ENCODE measurements at places on chromosomes 7 and 10.
A peak's percentile ranks its signal among the peaks of the same experiment; 100 is the strongest.

DNA sequence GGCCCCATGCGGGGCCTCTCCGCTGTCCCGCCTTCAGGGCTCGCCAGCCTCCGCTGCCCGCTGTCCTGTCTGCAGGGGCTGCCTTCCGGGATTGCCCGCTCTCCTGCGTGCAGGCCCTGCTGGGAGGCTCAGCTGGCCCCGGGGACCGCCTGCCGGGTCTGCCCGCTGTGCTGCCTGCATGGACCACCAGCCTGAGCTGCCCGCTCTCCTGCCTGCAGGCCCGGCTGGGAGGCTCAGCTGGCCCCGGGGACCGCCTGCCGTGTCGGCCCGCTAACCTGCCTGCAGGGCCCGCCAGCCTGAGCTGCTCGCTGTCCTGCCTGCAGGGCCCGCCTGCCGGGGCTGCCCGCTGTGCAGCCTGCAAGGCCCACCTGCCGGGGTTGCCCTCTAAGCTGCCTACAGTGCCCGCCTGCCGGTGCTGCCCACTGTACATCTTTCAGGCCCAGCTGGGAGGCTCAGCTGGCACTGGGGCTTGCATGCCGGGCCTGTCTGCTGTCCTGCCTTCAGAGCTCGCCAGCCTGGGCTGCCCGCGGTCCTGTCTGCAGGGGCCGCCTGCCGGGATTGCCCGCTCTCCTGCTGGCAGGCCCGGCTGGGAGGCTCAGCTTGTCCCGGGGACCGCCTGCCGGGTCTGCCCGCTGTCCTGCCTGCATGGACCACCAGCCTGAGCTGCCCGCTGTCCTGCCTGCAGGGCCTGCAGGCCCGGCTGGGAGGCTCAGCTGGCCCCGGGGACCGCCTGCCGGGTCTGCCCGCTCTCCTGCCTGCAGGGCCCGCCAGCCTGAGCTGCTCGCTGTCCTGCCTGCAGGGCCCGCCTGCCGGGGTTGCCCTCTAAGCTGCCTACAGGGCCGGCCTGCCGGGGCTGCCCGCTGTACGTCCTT lies 165.1 kb downstream of the GLRX3 start:
- DNase-seq: no peak

DNA sequence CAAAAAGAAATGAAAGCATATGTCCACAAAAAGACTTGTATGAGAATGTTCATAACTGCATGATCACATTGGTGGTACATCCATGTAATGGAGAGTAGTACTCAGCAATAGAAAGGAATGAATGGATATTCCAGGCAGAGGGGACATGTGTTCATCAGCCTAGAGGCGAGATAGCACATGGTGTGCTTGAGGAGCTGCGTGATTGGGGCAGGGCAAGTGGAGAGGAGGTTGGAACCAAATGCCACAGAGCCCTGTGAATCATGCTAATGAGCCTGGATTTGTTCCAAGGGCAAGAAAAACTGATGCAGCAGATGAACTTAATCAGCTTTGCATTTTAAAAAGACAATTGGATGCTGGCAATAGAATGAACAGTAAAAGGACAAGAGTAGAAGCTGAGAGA lies 73.3 kb downstream of the C10orf90 start:
- DNase-seq: no peak

DNA sequence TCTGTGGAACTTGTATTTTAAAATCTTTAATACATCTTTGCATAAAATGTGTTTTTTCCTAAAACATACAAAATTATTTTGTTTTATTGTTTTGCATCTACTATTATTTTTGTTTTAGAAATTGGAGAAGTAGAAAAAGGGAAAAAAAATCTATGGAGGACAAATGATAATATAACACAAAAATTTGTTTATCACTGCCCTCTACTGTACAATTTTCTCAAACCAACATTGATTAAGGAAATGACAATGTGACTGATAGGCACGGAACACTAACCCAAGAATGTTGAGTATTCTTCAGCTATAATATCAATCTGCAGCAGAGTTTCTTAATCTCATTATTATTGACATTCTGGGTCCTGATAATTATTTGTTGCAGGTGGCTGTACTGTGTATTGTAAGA lies 9.5 kb upstream of the ING3 start:
- DNase-seq: no peak

DNA sequence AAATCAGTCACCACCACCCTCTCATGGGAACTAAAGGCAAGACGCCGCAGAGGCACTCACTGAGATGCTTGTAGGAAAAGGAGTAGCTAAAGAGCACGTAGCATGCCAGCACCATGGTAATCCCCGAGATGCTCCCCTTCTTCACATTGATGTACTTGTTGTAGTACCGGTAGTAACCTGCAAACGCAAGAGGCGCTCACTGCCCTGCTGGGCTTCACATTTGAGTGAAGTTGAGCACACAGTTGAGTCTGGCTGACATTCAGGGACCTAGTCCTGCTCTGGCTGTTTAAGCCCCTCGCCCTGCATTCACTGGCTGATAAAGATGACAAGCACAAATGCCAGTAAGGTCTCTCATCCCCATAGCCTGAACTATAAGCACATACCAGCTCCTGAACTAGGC lies 6.9 kb downstream of the ATP5MF start:
- DNase-seq: no peak

GRCh38 chr10:85667638-85668233 lies 698.9 kb downstream of the GRID1 start:
- DNase-seq: no peak

DNA sequence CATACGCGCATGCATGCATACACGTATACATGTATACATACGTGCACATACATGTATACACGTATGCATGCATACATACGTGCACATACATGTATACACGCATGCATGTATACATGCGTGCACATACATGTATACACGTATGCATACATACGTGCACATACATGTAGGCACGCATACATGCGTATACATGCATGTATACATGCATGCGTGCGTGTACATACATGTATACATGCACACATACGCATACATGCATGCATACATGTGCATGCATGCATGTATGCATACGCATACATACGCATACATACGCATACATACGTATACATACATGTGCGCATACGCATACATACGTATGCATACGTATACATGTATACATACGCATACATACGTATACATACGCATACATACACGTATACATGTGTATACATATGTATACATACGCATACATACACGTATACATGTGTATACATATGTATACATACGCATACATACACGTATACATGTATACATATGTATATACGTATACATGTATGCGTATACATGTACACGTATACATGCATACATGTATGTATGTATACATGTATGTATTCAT lies 19.0 kb upstream of the MTURN start:
- DNase-seq: no peak

DNA sequence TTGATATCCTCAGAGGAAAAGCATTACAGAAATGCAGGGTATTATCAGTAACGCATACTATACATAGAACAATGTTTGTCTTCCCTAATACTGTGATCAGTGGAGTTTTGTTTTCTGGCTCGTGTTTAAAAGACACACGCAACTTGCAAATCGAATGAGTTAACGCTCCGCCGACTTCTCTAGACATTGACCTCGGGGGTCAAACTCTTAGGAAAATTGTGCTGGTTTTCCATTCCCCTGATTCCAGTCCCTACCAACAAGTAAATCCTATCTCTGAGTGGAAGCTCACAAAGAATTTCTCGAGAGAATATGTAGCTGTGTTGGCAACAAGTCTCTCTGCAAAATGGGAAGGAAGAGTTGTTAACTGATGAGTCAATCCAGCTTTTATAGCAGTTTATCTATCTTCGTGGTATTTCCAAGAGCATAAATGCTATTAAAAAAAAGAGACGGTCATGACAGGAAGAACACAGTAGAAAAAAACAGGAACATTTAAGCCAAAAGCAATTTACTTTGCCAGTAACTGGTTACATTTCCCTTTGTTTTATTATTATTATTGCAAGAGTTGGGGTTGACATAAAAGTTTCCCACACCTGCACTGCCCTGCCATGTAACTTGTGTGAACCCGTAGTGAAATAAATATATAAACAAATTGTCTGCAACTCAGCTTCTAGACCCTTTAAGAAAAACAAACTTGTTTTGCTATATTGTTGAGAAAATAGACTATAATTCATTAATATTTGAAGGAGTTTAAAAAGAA lies 144.4 kb downstream of the ARID5B start:
- peak; percentile 88 for DNase-seq

DNA sequence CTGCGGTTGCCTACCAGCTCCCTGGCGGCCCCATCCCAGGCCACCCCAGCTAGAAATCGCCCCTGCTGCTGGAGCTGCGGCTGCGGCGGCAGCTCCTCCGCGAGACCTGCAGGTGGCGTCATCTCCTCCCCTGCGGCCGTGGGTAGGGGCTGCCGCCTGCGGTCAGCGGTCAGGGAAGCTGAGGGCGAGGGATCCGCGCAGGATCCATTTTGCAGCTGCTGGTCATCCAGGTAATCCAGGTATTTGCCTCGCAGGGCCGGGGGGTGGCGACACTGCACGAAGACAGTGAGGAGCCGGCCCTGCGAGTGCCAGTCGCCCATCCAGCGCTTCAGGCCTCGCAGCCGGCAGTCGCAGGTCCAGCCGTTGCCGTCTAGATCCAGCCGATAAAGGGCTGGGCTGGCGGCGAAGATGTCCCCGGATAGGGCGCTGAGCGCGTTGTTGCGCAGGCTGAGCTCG lies 1.5 kb downstream of the TRIL start:
- no peak for DNase-seq

DNA sequence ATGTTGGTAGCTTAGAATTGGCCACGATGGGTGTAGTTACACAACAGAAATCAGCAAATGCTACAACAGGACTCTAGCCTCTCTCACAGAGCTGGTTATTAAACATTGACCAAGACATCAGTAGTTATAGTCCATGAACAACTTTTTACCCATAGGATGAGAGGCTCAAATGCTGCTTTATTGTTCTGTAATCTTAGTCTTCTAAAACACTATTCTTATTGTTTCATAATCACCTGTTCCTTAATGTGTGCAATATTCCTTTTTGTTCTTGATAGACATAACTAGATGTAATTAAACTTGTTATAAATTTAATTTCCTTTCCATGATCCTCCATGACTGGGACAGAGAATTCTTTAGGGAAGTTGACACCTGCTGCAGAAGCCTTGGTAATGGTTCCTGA lies 356.9 kb downstream of the EXOC4 start:
- DNase-seq: no peak

Measured in non-pigmented ciliary epithelial cell (primary cell).